ENCODE measurements at places on chromosomes 5 and 9. TPM values are rescaled to one million over a fixed set of nuclear protein-coding genes. Genes with fewer than 3 reads are reported as not detected.

UGCG gene
- total RNA-seq = 21.0 TPM

ZNF79 gene
- total RNA-seq = 19.4 TPM

MYO10 gene
- not detected for total RNA-seq

PFN3 gene
- not detected for total RNA-seq

Measured in T-helper 1 cell treated with Interleukin-12 subunit alpha and Interleukin-12 subunit beta and Interleukin-4 antibody, amounts not matched to agents 30 ng/mL and 1 ng/mL, for 36 hours (primary cell).